ENCODE measurements at places on chromosomes 5 and 9.

DNA sequence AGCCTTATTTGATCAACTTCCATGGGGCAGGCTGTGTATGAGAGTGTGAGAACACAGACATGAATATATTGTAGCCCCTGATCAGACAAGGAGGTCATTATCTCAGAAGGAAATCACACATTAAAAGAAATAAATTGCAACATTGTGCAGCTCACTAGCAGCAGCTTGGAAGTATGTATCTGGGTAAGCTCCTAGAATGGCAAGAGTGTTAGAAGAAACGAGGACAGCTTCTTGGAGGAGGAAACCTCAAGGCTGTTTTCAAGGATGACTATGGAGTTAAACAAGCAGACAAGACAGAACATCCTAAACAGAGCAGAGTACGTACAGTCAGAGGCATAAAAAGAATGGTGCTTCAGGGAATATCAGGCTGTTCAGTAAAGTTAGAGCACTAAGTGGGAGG lies 511.0 kb downstream of the SLCO4C1 start:
- no peak for DNase-seq

- no peak for DNase-seq
Measured at GRCh38 chr5:88941581-88941980, 58.6 kb upstream of the MEF2C start.

- no peak for DNase-seq
Measured at GRCh38 chr9:132074736-132075135, 4.9 kb downstream of the MED27 start.

DNA sequence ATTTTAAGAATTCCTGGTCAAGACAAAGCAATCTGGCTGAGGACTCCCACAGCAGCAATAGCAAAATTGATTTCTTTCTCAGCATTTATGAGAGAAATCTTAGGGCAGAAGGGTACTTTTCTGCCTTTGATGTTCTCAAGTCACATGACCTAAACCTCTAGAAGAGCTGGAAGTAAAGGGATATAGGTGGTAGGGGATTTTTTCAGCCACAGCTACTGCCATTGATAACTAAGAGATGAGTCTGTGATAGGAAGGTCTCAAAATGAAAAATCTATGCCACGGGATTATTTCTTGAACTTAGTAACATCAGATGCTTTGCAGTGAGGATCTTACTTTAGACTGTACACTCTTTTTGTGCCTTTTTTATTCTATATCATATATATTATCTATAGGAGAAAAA lies 35.6 kb downstream of the IL6ST start:
- no peak for DNase-seq

DNA sequence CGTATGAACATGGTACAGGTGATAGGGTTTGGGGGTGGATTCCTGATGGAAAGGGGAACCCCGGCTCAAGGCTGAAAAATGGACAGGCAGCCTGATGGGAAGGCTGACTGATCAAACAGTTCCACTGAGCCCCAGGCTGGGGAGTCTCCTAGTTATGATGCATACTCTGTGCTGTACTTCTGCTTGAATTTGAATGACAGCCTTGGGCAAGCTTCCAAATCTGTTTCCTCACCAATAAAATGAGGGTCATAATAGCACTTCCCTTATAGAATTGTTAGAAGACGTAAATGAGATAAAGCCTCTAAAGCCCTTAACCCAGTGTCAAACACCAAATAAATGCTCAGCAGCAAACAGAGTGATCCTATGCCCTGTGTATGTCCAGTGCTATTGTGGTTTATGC lies 478.5 kb upstream of the DMAC1 start:
- no peak for DNase-seq

Measured in CD4-positive, alpha-beta T cell treated with Interleukin-2 at 100 ng/mL for 4 hours (primary cell).